ENCODE measurements at places on chromosomes 11 and 22.

DNA sequence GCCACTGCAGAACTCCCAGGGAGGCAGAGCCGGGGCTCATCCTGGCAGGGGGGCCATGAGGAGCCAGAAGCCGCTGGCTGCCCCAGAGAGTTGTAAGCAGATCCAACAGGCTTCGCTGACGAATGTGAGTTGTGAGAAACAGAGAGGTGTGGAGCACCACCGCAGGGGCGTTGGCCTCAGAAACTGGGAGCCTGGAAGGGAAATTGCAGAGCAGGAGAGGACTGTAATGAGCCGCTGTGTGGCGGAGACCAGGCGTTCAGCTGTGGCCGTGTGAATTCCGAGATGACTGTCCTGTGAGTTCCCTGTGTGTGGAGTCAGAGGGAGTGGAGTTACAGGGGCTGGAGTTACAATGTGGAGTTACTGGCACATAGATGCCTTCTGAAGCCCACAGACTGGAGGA is 27.7 kb upstream of the ETS1 start:
- no peak for DNase-seq

DNA sequence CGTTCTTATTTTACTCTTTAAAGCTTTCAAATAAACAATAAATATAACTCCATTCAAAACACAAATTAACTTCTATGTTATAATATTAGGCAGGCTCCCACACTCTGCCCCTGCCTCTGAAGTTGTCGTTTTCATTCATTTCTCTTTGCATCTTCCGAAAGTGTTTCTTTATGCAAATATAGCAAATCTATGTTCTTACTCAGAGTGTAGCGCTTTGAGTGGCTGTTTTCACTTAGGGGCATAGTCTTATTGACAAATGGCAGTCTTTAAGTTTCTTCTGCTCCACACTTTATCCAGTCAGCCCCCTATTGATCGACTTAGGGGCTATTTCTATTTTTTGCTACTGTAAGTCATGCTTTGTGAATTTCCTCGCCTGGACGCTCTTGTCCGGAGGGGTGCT is 45.3 kb upstream of the RTL6 start:
- DNase-seq: no peak

- DNase-seq: no peak
Measured at GRCh38 chr11:11708256-11708655, 86.5 kb upstream of the GALNT18 start.

- no peak for DNase-seq
Measured at GRCh38 chr11:77054084-77054483, 12.7 kb upstream of the CAPN5 start.

GRCh38 chr11:121595717-121596161 is 143.0 kb upstream of the SORL1-AS1 start:
- no peak for DNase-seq

DNA sequence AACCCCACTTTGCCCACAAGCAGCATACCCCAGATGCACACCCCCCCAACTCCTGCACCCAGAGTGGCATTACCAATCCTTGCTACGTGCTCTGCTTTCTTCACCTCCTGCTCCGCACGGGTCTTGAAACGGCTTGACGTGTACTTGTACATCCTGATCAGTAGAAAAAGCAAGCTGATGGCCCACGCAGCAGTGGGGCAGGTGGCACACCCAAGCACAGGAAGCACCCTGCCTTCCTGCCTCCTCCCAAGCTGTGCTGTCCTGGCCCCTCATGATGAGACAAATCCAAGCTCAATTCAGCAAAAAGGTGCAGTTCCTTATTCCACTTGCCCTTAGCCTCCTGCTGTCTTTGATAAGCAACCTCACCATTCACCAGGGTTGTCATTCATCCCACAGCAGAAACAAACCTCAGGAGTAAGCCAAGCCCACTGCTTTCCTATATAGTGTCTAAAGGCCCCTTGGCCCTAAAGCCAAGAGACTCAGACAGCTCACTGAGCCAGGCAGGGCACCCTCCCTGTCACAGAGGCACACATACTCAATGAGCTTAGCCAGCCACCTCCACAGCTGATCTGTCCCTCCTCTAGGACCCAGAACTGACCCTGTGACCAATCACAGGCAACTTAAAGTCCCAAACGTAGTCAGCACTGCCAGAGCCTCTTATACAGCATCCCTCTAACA is 27.8 kb downstream of the MORC2 start:
- DNase-seq: no peak

- no peak for DNase-seq
Measured at GRCh38 chr11:91630916-91631673, 593.5 kb upstream of the FAT3 start.

All from HL-60 (cell line).